Right ventricle myocardium superior (tissue), 1 donor: ENCODE measurements at places on chromosomes 1 and 21. TPM values are rescaled to one million over a fixed set of nuclear protein-coding genes. Genes with fewer than 3 reads are reported as not detected.

OR2T8 gene
- not detected for total RNA-seq

FOXO6 gene
- total RNA-seq: 3.6 TPM

PIP5K1A gene
- total RNA-seq: 33.5 TPM

GPR25 gene
- total RNA-seq: not detected

TTC3 gene
- 36.3 TPM for total RNA-seq

RSPH1 gene
- not detected for total RNA-seq

FAM229A gene
- total RNA-seq: 1.7 TPM

RIPPLY3 gene
- total RNA-seq: not detected

ZYG11A gene
- total RNA-seq: not detected

MMP23B gene
- total RNA-seq: 25.1 TPM

ITLN1 gene
- total RNA-seq: 2.3 TPM

KANK4 gene
- total RNA-seq: 0.38 TPM

PDE4B gene
- total RNA-seq: 10.6 TPM

DNA sequence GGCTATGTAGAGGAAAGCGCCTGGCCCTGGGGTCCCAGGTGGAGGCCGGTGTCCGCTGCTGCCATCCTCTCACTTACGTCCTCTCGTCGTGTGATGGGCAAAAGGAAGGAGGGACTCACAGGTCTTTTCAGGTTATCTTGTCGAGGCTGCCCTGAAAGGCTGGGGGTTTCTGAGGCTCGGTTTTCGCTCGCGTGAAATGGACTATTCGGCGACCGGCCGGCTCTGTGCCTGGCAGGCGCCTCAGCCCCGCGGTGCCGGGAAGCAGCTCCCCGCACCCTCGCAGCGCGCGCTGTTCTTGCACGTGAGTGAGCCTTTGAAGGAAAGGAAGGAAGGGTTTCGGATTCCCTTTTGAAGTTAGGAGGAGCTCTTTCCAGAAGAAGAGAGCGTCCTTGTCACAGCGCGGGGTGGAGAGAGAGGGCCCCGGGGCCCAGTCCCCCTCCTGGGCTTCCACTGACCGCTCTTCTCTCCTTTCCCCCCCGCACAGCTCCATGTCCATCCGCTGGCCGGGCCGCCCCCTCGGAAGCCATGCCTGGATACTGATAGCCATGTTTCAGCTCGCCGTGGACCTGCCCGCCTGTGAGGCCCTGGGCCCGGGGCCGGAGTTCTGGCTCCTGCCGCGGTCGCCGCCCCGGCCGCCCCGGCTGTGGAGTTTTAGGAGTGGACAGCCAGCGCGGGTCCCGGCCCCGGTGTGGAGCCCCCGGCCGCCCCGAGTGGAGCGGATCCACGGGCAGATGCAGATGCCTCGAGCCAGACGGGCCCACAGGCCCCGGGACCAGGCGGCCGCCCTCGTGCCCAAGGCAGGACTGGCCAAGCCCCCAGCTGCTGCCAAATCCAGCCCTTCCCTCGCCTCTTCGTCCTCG lies 57.2 kb downstream of the AJAP1 start:
- no peak for DNase-seq

GRCh38 chr1:71650119-71650518 lies 569.3 kb upstream of the ZRANB2 start:
- no peak for DNase-seq

DNA sequence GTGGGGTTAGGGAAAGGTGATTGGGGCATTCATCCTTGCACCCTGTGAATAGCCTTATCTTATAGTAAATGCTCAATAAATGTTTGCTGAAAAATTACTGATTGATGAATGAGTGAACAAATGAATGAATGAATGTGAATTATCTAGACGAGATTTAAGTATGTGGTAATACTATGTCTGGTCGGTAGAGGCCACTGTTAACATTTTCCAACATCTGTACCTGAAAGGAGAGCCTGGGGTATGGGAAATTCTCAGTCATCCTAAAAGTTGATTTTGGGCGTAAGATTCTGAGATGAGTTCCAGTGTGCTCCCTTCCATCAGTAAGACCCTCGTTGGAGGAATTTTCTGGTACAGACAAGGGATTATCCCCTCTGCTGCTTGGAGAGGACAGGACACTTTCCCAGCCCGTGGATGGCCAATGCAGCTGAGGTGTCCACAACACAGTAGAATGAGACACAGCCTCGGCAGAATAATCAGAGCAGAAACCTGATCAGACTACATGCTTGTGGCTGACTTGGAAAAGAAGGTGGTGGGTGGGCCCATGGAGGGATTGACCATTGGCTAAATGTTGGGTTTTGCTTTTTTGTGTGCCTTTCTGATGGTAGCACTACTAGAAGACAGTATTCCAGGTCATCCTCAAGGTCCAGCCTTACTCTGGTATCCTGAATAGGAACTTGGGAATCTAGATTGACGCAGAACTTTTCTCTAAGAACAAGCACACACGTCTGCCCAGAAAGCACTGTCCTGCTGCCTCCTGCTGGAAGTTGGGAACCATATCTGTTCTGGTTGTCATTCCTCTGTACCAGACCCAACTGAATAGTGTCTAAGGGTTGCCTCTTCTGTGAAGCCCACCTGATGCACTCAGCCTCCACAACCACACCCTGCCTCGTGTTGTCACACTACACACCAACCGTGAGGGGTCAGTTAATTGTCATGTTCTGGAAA lies 262.0 kb downstream of the TNR start:
- no peak for DNase-seq

DNA sequence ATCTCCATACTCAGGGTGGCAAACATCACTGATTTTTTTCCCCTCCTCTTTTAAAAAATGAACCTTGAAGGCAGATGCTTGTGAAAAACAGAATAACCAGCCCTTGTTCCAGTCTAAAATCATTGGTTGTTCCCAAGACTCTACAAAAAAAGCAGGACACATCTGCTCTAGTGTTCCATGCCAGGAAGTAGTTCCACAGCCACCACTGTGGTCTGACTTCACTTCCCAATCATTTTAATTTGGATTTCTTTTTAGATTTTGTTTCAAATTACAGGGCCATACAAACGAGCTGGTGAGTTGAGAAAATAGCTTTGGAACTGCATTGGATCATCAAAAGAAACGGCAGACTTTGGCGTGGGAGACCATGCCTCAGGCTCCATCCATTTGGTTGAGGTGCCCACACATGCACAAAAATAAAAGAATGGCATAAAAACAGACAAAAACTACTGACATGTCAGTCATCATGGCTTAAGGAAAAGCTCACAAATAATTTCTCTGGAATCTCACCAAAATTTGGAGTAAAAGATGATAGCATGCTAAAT lies 210.0 kb downstream of the GABPA start:
- DNase-seq: no peak

- DNase-seq: no peak
These were observed 63.6 kb upstream of the ERG start for GRCh38 chr21:38561613-38562581.

DNA sequence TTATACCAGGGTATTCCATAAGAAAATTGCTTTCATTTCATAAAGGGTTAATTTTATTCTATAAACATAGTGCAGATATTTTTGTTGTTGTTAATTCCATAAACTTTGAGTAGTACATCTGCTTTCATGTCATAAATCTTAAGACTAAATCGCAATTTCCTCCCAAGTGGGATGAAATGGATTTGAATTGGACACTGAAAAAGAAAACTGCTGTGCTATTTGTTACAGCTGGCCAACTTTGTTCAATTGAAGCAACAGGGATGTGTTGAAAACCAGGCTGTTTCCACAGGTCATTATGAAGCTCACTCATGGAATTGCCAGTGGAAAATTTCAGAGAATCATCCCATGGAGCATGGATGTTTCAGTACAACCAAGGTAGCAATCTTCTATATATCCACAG lies 252.5 kb upstream of the RGS18 start:
- no peak for DNase-seq

- DNase-seq: peak; percentile 92
These were observed 74.2 kb downstream of the SIM2 start for GRCh38 chr21:36773117-36773516.

DNA sequence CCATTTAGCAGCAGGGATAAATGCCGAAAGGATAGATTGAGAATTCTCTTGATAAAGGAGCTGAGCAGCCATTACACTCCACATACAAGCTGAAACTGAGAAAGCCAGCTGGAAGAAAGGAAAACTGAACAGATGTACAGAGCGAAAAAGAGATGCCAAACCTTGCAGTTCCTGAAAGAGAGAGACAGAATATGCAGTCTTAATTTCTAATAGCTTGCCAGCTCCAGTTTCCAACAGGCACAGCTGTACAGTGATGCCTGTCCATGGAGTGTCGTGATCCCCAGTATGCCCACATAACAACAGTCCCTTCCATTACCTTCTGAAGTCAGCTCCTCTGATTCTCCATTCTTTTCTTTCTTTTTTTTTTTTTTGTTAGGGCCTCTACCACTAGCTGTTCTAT lies 22.7 kb downstream of the ABL2 start:
- DNase-seq: no peak

- DNase-seq: no peak
These were observed 93.0 kb downstream of the NUF2 start for GRCh38 chr1:163414778-163415177.

DNA sequence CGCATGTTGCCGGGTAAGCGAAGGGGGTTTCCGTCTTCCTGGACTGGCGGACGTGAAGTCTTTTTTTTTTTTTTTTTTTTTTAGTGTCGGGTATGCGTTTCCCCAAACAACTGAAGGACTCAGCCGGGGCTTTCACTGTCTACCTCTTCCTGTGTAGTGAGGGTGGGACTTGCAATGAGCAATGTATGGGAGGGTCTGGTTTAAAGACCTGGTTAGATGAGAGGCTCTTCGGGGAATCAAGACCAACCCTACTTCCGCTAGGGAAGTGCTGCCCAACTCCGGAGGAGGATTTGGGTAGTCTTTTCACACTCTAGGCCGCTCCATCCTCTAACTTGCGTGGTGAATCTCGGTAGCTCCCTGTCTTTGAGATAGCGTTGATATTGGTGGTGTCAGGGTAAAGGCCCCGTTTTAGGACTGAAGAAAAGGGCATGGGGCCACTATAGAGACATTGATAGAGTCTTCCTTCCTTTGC lies 754 bp downstream of the PRRC2C start:
- DNase-seq: no peak

GRCh38 chr1:11156441-11156840 lies 32.7 kb upstream of the ANGPTL7 start:
- DNase-seq: no peak

- DNase-seq: no peak
These were observed 39.4 kb downstream of the PLXNA2 start for GRCh38 chr1:208204779-208205178.

- DNase-seq: no peak
These were observed 145.3 kb downstream of the TGFB2 start for GRCh38 chr1:218490406-218490922.

- DNase-seq: no peak
These were observed 35.1 kb downstream of the FRRS1 start for GRCh38 chr1:99731384-99731783.

DNA sequence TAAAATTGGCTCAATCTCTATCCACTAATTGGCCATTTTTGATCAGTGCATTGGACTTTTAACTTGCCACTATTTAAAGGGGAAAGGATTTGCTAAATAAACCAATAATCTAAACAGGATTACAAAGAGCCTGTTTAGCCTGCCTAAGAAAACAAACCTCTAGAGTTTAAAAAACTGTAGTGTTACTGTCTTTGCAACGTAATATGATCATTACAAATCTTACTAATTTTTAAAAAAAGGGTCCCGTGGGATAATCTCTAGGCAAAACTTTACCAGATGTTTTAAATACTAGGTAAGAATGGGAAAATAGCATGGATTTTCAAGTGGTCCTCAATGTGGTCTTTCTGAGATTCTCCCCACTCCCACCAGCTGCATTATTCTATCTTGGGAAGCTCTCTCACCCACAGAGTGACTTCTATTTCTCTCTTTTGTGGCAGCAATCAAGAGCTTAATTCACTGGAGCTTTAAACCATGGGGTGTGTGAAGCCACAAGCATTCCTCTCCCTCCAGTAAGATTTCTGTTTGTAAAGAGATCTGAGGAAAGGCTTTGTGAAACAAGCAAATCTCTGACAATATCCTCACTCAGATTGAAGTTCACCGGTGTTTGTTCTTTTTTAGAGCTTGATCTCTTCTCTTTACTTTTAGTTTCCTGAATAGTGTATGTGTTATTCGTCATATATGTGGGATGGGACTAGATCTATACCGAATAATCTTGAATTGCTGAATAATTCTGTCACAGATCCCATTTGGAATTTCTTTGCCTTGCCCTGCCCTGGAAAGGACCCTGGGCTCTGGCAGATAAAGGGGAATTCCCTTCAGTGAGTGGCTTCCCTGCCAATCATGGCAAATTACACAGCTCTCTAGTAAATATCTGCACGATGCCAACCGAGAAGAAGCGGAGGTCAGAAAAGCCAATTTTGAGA lies 132.2 kb downstream of the TLR5 start:
- no peak for DNase-seq

DNA sequence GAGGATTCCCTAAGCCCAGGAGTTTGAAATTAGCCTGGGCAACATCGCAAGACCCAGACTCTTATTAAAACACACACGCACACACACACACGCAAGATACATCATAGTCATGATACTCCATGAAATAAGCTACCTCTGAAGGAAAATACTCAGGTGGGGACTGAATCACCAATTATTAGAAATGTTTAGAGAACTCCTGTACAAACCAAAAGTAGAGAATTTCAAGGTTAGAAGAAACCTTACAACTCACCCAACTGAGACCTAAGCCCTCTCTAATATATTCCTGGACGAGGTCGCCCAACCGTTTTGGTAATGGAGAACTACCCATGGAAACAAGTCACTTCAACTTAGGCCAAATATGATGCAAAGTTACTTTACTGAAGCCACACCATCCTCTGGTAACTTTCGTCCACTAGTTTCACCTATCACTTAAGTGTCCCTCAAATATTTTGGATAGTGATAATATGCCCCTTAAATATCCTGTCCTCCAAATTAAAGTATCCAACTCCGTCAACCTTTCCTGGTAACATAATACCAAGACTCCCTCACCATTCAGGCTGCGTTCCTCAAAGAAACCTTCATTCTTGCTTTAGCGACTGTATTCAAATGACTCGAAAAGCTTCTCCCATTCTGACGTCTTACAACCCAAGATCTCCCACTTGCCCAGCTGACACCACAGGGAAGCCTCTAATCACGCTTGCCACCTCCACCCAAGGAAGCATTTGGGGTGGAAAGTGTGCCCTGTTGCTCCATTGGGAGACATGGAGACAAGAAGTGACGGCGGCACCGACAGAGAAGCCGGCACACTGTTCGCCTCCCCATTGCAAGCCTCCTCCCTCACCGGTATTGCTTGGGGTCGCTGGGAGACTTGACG lies 856 bp downstream of the NRDC start:
- no peak for DNase-seq

- no peak for DNase-seq
These were observed 8.5 kb downstream of the SERINC2 start for GRCh38 chr1:31421371-31422040.

- no peak for DNase-seq
These were observed 24.1 kb upstream of the ARHGEF11 start for GRCh38 chr1:157069601-157070000.

GRCh38 chr1:242673652-242674051 lies 149.2 kb upstream of the PLD5 start:
- no peak for DNase-seq
